ENCODE measurements at places on chromosomes 1 and 21.

GRCh38 chr1:97943354-97943753, 22.5 kb upstream of the DPYD start:
- no peak for DNase-seq

DNA sequence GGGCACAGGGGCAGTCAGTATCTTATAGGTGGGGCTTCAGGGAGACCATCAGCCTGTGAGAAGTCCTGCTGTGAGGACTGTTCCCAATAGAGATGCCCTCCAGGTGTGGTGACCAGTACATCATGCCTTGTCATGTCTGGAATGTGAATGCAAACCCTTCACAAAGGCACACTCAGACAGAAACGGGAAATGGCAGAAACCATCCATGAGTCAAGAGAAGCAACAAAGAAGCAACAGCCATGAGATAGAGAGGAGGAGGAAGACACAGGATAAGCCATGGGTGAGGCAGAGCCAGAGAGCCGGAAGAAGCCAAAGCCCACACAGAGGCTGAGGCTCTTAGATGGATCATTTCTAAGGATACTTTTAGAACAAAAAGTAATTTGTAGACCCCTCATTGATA, 20.1 kb upstream of the ZP4 start:
- DNase-seq = no peak

- no peak for DNase-seq
Observed at GRCh38 chr1:203663294-203663693, 36.7 kb downstream of the ATP2B4 start.

GRCh38 chr21:45571641-45572040, 29.4 kb upstream of the SLC19A1 start:
- no peak for DNase-seq

- no peak for DNase-seq
Observed at GRCh38 chr1:54615531-54616279, 7.6 kb downstream of the FAM151A start.

- no peak for DNase-seq
Observed at GRCh38 chr21:41804381-41804780, 37.5 kb upstream of the RIPK4 start.

- no peak for DNase-seq
Observed at GRCh38 chr1:183870351-183871077, 65.6 kb downstream of the RGL1 start.

DNA sequence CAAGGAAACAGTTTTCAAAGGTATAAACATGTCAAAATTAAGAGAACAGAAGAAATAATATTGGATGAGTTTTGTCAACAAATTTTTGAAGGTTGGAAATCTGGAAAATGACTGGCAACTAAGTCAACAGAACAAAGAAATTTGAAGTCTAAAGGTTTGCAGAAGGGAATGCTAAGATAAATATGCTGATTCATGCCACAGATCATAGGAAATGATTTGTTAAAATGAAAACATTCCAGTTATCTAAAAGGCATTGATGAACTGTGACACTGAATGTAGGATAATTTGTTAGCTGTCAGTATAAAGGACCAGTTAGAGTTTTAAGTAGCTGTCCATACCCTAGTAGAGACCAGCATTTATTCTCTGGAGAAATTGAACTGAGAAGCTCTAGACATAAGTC, 157.9 kb upstream of the CHRM3 start:
- DNase-seq = no peak

- peak; percentile 43 for DNase-seq
Observed at GRCh38 chr1:84959294-84959693, 37.6 kb downstream of the MCOLN2 start.

GRCh38 chr1:158251163-158251562, 3.1 kb upstream of the CD1A start:
- DNase-seq = no peak

DNA sequence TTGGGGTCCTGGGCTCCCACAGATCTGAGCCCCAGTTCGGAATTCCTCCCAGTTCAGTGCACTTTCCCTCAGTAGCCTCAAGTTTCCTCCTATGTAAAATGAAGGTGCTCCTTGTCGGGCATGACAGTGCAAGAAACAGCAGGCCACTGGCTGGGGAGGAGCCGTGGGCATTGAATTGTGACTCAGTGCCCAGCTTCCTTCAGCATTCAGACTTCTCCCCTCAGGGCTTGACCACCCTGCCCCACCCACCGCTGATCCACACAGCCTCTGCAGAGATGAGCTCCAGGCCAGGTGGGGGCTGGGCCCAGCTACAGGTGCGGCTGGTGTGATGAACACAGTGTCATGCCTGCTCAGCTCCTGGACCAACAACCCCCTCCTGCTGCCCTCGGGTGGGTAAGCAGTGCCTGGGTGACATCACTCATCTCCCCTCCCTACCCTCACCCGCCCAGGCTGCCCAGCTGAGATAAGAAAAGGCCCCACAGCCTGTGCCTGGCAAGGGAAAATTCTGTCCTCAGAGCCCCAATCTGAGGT, 4.9 kb downstream of the MOB3C start:
- DNase-seq = no peak

DNA sequence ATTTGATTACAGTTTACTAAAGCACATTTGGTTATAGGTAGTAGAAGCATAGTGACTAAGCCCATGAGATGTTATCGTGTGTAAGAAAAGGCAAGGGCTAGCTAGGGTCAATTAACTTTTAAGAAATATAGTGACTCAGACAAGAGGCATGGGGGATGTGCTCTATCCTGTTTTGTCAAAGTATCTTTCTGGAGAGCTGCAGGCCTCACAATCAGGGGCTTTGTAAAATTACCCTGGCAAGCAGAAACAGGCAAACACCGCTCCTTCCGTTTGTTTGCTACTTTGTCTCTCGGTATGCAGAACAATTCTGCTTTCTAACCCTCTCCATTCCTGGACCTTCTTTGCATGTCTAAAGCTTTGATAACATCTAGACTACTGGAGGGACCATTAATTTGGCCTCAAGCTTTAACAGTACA, 26.1 kb upstream of the ZNF697 start:
- DNase-seq = no peak

GRCh38 chr1:166857995-166858394, 18.1 kb downstream of the TADA1 start:
- no peak for DNase-seq

DNA sequence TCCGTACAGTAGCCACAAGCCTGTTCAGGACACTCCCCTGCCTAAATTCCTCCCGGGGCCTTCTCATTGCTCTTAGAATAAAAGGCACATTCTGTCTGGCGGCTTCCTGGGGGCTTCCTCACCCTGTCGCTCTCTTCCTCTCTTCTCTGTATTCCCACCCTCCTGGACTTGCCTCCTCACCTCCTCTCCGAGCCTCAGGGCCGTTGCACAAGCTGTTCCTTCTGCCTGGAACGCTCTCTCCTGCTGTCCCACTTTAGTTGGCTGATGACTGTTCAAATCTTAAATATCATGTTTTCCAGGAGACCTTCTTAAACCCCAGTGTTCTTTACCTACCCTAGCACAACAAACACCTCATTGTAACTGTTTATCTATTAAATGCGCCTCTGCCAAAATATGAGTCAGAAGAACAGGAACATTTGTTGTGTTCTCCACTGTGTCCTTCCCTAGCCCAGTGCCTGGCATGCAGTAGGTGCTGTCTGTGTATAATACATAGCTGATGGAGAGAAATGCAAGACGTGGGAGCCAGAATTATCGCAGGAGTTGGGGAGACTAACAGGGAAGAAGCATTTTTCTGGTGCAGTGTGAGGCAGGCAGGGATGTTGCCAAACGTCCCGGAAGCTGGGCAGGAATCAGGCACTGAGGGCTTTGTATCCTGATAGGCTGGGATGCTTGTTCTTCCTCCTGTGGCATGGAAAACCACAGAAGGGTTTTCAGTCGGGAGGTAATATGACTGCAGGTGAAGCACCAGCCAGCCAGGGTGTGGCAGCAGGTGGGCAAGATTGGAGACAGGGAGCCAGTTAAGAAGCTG, 24.1 kb upstream of the THRAP3 start:
- DNase-seq = no peak

- DNase-seq = peak; percentile 65
Observed at GRCh38 chr1:12063141-12064072, at the start of gene TNFRSF8. TNFRSF8 (plus strand) TSS chr1:12063303; CDS start chr1:12063599, 296 bp downstream.

DNA sequence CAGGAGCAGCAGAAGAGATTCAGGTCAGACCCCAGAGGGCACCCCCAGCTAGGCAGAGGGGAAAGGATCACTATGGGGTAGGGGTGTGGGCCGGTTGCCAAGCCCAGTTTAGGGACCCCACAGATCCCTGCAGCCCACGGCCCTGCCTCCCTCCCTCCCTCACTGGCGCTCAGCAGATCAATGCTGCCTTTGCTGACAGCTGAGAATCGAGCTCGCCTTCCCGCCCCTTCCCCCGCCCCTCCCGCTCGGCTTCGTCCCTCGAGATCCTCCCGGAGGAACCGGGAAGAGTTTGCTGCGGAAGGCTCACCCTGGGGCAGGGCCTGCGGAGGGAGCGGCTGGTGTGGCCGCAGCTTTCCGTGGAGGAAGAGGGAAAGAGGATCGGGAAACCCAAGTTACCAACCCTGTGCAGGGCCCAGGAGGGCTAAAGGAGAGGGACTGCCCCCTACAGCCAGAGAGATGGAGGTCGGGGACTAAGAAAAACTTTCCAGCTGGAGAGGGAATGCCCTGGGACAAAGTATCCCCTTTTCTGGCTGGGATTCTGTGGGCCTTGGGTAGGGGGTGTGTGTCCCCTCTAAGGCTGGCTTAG, 1.1 kb upstream of the KCNQ4 start:
- DNase-seq = no peak

DNA sequence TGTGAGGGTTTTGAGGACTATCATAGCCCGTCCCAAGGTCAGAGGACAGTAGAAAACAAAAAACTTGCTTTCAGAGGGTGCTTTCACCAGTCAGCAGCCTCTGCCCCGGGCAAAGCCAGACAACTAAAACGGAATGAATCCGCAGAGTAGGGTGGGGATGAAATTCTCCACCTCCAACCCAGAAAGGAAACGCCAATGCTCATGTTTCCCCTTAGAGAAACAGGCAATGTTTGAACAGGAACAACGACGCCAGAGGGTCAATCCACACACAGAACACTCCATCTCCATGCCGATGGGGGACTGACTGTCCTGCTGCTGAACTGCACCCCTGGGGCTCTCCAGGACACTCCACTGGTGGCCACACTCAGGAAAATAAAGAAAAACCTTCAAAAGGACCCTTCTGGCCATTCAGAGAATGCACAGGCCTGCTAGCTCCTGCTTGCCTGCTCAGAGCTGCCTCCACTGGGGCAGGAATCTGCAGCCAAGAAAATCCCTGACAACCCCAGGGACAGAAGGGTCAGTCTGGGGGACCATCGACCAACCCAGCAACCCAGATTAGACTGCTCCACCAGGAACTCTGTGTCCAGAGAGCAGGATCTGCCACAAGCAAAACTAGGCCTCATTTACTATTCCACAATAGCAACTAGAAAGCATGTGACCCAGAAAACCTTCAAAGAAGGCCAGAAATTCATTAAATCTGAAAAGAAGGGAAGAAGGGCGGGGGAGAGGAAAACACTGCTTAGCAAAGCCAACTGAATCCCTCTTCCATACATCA, 116.0 kb downstream of the TOMM20 start:
- peak; percentile 38 for DNase-seq

DNA sequence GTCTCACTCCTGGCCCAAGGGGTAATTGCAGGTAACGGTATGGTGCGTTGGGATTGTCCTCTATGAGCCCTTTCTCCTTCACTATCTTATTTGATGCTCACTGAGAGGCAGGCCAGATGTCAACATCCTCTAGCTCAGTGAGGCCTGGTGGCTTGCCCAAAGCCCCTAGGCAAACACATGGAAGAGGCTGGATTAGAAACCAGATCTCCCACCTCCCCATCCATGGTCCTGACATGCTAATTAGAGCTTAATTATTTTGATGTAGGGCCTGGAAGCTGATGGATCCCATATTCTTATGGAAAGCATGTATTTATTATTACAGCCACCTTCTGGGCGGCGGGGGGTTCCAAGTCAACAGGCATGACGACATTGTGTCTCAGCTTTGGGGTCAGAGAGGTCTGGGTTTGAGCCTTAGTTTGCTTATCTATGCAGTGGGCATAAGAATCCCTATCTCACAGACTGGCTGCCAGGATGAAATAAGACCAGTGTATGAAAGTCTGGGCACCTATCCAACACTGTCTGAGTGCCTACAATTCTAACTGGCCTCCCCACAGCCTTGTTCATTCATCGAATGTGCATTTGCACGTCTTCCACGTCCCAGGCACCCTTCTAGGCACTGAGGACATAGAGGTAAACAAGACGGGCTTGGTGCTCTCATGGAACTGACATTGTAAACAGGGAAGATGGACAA, 6.2 kb downstream of the SMPDL3B start:
- no peak for DNase-seq

GRCh38 chr1:240217403-240217802, 125.7 kb downstream of the FMN2 start:
- no peak for DNase-seq

DNA sequence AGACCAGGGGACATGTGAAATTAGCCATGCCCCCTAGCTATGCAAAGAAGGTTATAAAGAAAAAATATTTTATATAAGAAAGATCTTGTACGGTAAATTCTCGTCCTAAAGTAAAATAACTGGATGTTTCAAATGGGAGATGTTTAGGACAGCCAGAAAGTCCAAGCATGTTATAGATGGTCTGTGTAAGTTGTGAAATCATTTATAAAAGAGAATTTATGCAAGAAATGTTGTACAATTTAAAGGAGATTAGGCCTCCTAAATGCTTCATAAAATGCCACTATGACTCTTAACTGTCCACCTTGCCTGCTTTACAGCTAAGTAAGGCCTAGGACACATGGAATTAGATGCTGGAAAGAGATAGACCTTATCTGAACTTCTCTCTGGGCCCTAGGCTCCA, 118.1 kb upstream of the POGK start:
- no peak for DNase-seq

GRCh38 chr21:34673006-34673405, 4.2 kb downstream of the CLIC6 start:
- no peak for DNase-seq

DNA sequence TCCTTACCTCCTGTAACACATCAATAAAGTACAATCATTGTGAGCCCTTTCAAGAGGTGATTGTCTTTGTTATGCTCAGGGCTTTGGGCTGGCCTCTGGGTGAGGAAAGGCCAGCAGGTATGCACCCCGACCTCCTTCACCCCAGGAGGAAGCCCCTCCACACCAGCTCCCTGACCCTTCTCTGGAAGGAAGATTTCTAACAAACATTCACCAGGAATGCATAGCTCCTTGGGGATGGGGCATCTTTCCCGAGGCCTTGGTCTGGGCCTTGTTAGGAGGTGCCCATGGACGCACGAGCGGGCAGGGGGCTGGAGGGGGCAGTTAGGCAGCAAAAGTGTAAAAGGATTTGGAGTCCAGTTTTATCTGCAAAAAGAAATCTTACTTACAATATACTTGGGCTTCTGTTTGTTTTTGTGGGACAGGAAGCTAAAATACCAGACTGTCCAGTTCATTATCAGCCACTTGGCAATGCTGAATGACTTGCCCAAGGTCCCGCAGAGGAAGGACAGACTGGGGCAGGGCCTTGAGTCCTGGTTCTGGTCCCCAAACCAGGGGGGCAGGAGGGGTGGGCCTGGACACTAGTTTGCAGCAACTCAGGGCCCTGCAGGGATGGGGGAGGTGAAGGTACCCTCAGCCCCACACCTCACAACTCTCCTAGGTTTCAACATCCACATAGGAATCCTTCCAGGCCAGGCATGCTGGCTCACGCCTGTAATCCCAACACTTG, 10.1 kb downstream of the ZC3H12A start:
- no peak for DNase-seq

- no peak for DNase-seq
Observed at GRCh38 chr1:226512076-226512728, 36.4 kb upstream of the STUM start.
